Cerebellum (tissue), 4 donors: ENCODE measurements at places on chromosomes 4 and X.
A peak's percentile ranks its signal among the peaks of the same experiment; 100 is the strongest.

DNA sequence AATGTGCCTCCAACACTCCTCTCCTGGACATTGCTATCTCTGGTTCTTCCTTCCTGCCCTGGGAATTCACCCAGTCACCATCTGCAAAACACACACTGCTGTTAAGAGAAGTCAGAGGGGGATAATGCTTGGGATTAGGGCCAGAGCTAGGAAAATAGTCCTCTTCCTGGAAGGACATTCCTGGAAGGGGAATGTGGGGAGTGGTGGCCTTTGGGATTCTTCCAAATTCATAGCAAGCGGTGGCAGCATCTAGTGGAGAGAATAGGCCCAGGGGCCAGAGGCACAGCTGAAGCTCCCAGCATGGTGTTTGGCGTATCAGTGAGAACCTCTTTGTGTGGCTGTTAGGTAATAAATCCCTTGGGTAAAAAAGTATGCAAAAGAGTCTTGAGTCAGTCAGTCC is 34.3 kb downstream of the SHROOM4 start:
- no peak for DNase-seq

GRCh38 chrX:133384454-133384853 is 30.8 kb downstream of the GPC4 start:
- no peak for DNase-seq

GRCh38 chr4:101540336-101540735 is 193.0 kb upstream of the PPP3CA start:
- DNase-seq = no peak

DNA sequence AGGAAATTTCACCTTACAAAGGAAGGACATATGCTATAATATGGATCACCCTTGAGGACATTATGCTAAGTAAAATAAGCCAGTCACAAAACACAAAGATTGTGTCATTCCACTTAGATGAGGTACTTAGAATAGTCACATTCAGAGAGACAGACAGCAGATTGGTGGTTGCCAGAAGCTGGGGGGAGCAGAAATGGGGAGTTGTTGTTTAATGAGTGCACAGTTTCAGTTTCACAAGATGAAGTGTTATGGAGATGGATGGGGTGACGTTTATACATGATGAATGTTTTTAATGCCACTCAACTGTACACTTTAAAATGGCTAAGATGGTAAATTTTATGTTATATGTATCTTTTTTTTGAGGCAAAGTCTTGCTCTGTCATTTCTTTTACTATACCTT is 14.8 kb upstream of the SPON2 start:
- no peak for DNase-seq

DNA sequence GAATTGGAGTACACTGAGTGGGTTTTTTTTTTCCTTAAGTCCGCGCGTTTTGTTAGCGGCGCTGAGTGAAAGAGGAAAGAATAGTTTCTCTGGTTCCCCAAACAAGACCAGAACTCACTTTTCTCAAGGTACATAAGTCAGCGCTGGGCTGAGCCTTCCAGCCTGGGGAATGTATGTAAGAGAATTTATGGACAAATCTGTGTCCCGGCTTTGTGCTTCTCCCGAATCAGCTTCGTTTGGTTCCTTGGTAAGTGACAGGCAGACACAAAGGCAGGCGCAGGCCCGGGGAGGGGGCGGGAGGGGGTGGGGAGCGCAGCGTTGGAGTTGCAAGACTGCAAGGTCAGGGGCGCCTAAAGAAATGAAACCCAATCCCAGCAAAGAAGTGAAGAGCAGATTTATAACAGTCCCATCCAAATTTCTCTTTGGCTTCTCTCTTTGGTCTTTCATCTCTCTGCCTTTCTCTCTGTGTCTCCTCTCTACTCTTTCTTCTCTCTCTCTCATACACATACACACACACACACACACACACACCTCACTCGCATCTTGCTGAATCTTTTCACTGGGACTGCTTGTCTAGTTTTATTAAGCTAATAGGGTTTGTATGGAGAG is 981 bp downstream of the TET2 start:
- DNase-seq = peak; percentile 16

GRCh38 chrX:13759152-13759718 is 24.7 kb downstream of the OFD1 start:
- no peak for DNase-seq

DNA sequence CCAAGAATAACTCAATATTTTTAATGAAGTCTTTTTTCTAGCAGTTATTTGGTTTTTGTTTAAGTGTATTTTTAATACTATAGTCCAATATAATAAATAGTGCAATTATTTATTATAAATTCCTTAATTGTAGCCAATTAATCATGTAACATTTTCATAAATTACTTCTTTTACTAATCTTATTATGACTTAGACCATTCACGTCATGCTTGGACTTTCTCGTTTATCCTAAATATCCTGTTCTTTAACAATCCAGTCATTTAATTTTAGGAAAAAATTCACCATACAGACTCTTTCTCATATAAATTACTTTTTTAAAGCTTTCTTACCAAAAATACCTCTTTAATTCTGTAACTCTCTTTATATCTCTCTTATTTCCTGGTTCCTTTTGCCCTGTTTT is 350.1 kb downstream of the AR start:
- DNase-seq = no peak

GRCh38 chr4:1608196-1608820 is 75.8 kb downstream of the FAM53A start:
- no peak for DNase-seq

- DNase-seq = no peak
These were observed 46.4 kb downstream of the CPLX1 start for GRCh38 chr4:779555-779954.

DNA sequence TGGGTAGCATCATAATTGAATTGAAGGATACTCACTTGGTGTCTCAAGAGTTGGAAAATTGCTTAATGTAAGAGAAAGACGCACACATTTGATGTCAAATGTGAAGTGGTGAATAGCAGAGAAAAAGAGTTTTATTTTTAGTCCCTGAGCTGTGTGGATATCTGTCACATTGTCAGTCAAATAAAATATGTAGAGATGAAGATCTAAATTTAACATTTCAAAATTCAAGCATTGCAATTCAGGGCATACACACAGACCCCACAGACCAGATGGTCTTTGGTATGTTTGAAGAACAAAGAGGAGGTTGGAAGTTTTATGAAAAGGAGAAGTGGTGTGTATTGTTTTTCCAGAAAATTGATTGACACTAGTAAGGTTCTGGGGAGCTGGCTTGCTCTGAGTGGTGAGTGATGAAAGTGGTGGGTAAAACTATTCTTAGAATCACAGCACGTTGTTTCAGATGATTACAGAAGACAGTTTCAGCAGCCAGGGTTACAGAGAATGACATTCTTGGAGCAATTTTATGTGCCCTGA is 44.9 kb upstream of the BBS12 start:
- DNase-seq = no peak

- no peak for DNase-seq
These were observed 27.3 kb upstream of the CRLF2 start for GRCh38 chrX:1239681-1240142.

DNA sequence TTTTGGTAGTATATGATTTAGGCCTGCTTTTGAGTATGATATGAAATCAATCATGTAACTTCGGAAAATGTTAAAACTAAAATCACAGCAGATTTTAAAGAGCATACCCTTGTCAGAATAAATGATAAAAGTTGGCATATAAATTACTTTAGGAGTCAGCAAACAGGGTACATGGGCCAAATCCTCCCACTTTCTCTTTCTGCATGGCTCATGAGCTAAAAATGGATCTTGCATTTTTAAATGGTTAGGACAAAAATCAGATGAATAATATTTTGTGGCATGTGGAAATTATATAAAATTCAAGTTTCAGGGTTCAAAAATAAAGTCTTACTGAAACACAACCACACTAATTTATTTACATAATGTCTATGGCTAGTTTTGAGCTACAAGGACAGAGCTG is 214.9 kb downstream of the GASK1B start:
- DNase-seq = no peak

GRCh38 chrX:115350711-115351381 is 61.3 kb downstream of the LUZP4 start:
- no peak for DNase-seq

DNA sequence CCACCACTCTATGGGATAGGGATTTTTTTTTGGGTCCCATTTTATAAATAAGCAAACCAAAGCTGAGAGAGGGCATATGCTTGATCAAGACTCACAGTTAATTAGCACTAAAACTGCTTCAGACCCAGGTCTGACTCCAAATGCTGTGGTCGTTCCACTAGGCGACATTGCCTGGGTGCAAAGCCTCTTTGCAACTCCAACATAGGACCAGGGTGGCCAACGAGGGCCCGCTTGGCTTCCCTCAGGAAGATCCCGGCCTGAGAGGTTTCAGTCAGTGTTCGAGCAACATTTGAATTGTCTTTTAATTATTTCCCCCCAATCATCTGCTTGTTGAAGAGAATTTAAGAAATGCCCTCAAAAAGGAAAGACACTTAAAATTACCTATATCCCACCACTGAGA is 11.2 kb downstream of the PJA1 start:
- DNase-seq = no peak

GRCh38 chr4:37891260-37892159 is 626 bp downstream of the TBC1D1 start:
- peak; percentile 15 for DNase-seq

- no peak for DNase-seq
These were observed 560.7 kb downstream of the ADGRL3 start for GRCh38 chr4:61760820-61761219.

- DNase-seq = no peak
These were observed 58.8 kb upstream of the FAAH2 start for GRCh38 chrX:57227691-57228090.

GRCh38 chrX:9693307-9694001 is 72.2 kb downstream of the GPR143 start:
- DNase-seq = no peak

DNA sequence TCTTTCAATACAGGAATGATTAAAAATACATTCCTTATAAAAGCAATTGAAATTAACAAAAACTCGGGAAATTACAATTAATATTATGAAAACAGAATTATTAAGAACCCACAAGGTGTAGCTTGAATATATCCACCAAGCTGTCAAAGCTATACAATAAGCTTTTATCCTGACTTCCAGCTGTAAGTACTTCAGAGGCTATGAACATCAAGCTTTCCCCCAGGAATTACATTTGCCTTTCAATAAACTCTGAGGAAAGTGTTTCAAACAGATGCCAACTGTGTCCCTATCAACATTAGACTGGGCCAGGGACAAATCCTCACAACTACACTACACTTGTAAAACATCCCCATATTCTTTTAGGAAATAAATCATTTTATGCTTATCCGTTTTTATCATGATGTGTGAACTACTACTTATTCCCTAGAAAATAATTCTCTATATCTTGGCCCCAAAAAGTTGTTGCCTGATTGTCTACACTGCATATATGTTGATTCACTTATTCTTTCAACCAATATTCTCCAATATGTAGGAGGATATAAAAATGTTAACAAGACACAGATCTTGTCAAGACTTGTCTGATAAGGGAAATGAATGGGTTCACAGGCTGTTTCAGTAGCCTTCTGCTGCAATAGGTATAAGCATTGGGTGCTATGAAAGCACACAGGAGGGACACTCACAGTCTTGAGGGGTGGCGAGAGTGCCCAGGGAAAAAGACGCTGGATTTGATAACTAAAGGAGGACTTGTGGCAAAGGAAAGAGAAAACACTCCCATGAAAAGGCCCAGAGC is 494.1 kb downstream of the CENPC start:
- DNase-seq = no peak

DNA sequence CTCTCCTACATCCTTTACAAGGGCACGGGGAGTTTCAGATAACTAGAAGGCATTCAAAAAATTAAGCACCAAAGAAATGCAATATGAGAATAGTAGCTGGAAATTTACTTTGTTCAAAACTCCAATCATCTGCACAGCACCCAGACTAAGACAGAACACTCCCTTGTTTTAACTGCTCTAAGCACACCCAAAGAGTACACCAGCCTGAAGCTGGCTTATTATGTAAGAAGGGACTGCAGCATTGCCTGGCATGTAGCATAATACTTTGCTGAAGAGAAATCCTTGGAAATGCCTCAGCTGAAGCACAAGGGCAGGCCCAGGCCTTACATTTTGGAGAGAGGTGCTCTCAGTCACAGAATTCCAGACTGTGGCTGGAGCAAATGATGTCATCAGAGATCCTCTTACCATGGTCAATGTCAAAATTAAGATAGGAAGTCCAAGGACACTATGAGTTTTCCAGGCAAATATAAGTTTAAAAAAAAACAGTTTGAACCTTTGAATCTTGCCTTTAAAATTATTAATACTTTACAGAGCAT is 14.8 kb downstream of the ARHGEF6 start:
- DNase-seq = no peak

DNA sequence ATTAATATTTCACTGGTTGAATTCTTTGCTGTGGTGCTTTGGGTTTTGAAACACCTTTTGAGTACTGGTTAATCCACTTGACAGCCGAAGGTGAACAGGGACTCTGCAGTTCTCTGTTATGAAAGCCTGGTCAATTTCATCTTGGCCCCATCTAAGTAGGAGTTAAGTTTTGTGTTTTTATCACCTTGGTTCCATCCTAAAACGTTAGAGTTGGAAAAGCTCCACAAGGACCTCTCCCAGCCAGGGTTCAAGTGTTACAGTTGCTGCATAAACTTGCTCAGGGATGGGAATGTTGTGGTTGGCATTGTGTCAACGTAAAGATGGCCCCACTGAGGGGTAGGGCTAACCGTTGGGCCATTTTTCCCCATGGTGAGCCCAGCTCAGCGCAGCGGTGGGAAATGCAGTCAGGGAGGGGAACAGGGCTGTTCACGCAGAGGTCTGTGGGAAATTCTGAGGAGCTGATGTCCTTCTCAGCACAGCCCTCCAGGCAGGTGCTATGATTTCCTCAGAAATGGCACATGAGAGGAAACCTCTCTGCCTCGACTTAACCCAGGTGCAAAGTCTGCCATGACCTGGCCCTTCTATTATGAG is 188.7 kb downstream of the STIM2 start:
- DNase-seq = no peak

GRCh38 chr4:92172203-92172602 is 131.6 kb upstream of the GRID2 start:
- peak; percentile 12 for DNase-seq

DNA sequence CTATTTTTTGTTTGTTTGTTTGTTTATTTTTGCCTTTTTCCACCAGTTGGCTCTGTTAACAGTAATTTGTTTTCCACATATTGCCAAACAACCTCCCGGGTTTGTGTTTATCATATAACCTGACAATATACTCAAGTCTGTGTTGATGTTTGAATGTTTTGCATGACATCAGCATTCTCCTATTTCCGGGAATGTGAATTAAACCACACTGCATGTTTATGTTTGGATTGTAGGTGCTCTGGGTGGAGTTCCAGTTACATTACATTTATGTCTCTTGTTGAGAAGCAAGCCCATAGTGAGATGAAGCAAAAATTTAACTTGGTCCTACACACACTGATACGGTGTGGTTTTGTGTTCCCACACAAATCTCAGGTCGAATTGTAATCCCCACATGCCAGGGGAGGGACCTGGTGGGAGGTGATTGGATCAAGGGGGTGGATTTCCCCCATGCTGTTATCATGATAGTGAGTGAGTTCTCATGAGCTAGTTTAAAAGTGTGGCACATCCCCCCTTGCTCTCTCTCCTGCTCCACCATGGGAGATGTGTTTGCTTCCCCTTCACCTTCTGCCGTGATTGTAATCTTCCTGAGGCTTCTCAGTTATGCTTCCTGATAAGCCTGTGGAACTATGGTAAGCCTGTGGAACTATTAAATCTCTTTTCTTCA is 54.4 kb upstream of the CLNK start:
- DNase-seq = no peak

- no peak for DNase-seq
These were observed 3.5 kb downstream of the SOX3 start for GRCh38 chrX:140501321-140501720.

GRCh38 chrX:72131317-72132294 is at the start of gene RTL5:
Gene RTL5, minus strand, starts transcription at chrX:72131915.
- peak; percentile 90 for DNase-seq

- no peak for DNase-seq
These were observed 152.0 kb upstream of the SFRP2 start for GRCh38 chr4:153940916-153941315.
